Stimulated activated CD8-positive, alpha-beta memory T cell treated with anti-CD3 and anti-CD28 coated beads, Interleukin-7, amount 100 ng/mL, for 4 hours (primary cell): ENCODE measurements at places on chromosomes 4 and X.

DNA sequence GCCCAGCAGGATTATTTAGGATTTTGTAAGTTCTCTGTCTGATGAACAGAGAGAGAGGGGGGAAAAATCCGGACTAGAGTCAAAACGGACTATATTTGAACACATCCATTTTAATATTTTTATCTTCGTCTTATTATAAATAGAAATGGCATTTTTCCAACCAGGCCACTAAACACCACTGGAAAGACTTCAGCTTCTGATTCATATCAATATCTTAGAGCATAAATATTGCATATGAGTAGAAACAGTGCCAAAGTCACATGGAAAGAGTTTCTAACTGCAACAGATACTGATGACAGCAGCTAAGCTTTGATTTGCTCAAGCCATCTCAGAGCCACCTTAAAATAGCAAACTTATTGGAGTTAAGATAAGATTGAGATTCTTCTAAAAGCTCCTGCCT lies 456 bp downstream of the PPARGC1A start:
- no peak for DNase-seq

DNA sequence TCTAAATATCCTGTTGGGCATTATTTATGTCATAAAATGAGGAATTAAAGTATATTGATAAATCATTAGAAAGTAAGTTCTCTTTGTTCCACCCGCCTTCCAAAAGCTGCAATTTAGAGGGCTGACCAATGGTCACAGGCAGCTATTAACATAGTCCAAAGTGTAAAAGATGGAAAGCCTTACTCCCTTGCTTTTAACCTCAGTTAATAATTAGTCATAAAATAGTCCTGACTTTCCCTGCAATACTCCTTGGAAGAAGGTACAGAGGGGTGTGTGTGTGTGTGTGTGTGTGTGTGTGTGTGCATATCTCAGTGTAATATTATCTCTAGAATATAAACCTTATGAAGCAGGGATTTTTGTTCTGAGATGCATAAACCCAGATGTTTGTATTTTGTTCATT lies 275.4 kb downstream of the FAT4 start:
- DNase-seq = no peak

- DNase-seq = no peak
These were observed 1396.6 kb upstream of the PABPC4L start for GRCh38 chr4:135598151-135598550.

DNA sequence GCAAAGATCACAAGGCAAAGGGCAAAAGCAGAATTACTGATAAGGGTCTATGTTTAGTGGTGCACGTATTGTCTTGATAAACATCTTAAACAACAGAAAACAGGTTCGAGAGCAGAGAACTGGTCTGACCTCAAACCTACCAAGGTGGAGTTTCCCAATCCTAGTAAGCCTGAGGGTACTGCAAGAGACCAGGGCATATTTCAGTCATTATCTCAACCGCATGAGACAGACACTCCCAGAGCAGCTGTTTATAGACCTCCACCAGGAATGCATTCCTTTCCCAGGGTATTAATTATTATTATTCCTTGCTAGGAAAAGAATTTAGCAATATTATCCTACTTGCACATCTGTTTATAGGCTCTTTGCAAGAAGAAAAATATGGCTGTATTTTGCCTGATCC lies 51.5 kb downstream of the NPNT start:
- no peak for DNase-seq

GRCh38 chr4:102824398-102824797 lies 3.0 kb downstream of the UBE2D3 start:
- DNase-seq = no peak

- no peak for DNase-seq
These were observed 135.7 kb upstream of the ANXA10 start for GRCh38 chr4:167956676-167957075.

DNA sequence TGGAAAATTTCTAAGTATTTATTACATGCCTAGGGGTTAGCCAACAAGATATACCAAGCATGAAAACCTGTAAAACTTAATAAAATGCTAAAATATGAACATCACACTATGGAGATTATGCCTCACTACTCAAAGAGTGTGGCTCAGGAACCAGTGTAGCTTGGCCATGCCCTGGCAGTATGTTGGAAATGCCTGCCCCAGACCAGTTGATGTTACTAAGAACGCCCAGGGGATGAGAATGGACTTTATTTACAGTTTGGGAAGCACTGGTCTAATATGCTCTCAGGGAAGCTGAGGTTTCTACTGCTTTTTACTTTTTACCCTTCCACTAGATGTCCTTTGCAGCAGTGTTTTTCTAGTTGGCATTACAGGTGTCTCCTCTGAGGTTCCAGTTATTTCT lies 23.7 kb upstream of the TXLNG start:
- DNase-seq = no peak

- DNase-seq = no peak
These were observed 21.2 kb upstream of the USP9X start for GRCh38 chrX:41064018-41064417.

- DNase-seq = no peak
These were observed 110.7 kb downstream of the ARHGAP10 start for GRCh38 chr4:147842573-147842972.

DNA sequence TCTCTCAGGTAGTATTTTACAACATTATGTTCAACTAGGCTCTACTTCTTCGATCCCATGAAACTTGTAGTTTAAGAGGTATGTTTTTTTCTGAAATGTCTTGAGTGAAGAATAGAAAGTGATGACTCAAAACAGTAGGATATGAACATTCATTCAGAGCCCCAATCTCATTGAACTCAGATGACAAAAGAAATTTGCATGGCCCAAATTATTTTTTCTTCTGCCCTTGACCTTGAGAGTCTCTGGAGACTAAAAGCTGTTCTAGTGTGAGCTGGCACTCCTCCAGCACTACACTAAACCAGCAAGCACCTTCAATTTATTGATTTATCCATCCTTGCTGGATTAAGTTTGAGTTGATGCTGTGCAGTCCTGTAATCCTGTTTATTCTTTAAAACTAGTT lies 4.0 kb downstream of the DCLK2 start:
- no peak for DNase-seq

GRCh38 chrX:39253551-39253950 lies 452.3 kb downstream of the MID1IP1 start:
- DNase-seq = no peak
